ENCODE measurements at places on chromosomes 6 and 20.

GRCh38 chr6:159973951-159974350 is 5.1 kb downstream of the IGF2R start:
- no peak for DNase-seq

GRCh38 chr6:45987856-45988255 is 27.8 kb downstream of the CLIC5 start:
- DNase-seq: no peak

DNA sequence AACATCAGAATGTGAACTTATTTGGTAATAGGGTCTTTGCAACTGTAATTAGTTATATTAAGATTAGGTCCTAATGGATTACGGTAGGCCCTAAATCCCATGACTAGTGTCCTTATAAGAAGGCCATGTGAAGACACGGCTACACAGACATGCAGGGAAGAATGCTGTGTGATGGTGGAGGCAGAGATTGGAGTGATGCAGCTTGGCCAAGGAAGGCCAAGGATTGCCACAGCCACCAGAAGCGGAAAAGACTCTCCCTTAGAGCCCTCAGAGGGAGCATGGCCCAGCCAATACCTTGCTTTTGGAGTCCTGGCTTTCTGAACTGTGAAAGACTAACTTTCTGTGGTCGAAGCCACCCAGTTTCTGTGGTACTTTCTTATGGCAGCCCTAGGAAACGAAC is 9.7 kb upstream of the SMIM13 start:
- no peak for DNase-seq

- no peak for DNase-seq
These were observed 20.3 kb downstream of the CYB5R4 start for GRCh38 chr6:83879746-83880145.

GRCh38 chr6:53924821-53925422 is 130.1 kb downstream of the LRRC1 start:
- DNase-seq: no peak

GRCh38 chr6:156058356-156058755 is 602.7 kb upstream of the NOX3 start:
- DNase-seq: no peak
